ENCODE measurements at places on chromosomes 16 and 17.

DNA sequence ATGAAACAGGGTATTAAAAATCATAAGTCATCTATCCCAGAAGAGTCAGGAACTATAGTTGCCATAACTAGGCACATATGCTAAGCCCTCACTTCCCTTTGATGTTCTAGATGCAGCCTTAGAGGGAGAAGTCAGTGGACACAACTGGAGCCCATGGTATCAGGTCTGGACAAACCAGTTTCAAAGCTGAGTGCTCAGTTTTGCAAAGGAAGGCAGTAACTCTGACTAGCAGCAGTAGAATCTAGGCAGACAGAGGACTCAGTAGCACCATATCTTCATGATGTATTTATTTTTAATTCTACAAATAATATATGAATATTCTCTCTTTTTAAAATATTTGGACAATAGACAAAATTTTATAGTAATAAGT, 11.7 kb upstream of the FAM20A start:
- no peak for DNase-seq

- no peak for DNase-seq
Measured at GRCh38 chr17:48504953-48505352, 25.9 kb downstream of the HOXB1 start.

- no peak for DNase-seq
Measured at GRCh38 chr16:46686815-46687473, 2.0 kb downstream of the VPS35 start.

GRCh38 chr16:9679213-9679767, 502.9 kb downstream of the GRIN2A start:
- DNase-seq: no peak

- DNase-seq: no peak
Measured at GRCh38 chr17:19421926-19422325, 10.9 kb downstream of the RNF112 start.

Data from left colon (tissue), 2 donors.